CD4-positive, alpha-beta T cell treated with Interferon gamma for 1 hour (primary cell): ENCODE measurements at places on chromosomes 12 and 14.

- no peak for DNase-seq
Measured at GRCh38 chr12:117022465-117022864, 76.8 kb downstream of the TESC start.

DNA sequence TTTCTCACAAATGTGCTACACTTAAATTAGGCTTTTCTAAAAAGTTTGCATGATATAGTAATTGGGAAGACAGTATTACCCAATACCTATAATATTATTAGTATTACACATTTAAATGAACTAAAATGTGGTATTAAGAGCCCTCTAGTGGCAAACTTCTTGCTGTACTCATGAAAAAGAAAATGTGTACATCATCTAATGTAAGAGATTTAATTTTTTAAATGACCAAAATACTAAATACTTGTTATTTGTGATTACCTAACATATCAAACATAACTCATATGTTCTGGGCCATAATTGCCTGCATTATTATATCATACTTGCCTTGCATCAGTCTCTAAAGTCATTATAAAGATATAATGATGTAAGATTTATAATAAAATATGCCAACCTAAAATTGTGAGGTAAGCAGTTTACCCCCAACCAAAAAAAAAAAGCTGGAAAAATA, 64.2 kb downstream of the DNAI7 start:
- no peak for DNase-seq

GRCh38 chr14:59919570-59920377, at the start of gene LRRC9:
Gene LRRC9 (plus strand): TSS chr14:59920144.
- DNase-seq = peak; percentile 60

DNA sequence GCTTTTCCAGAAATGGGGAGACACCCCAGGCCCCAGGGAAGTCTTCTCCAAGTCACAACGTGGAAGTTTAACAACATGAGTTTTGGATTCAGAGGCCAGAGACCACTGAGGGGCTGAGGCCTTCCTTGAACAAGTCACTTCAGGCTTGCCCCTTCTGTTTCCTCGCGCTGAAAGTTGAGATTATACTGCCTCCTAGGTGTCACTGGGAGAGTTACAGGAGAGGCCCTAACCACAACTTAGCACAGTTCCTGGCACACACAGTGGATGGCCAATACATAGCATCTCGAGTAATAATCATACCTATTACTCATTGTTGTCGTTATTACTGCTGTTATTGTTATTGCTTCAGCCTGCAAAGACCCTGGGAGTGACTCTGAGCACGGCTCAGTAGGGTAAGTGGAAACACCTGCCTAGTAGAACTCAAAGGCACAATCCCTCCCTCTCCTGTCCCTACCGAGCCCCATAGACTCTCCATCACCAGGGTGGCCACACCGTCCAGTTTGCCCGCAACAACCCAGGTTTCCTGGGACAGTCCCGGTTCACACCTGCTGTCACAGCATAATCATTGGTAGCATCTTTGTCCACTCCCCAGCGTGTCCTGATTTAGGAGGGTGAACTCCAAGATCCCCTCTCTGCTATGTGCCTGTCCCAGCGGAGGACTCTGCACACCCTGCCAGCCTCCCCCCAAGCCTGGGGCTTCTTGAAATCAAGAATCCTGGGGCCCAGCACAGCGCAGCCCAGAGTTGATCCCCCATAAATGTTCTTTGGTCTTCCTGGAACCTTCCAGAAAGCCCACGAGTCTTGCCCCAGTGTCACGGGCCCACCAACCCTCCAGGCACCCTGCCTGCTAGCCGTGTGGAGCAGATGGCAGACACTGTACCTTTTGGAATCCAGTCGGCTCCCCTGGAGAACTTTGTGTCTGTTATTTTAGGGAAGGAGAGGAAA, 85.0 kb downstream of the SYNE3 start:
- no peak for DNase-seq

- DNase-seq = no peak
Measured at GRCh38 chr14:64828071-64828470, 51.6 kb downstream of the SPTB start.

GRCh38 chr14:76729258-76729657, 32.0 kb upstream of the VASH1 start:
- DNase-seq = no peak

DNA sequence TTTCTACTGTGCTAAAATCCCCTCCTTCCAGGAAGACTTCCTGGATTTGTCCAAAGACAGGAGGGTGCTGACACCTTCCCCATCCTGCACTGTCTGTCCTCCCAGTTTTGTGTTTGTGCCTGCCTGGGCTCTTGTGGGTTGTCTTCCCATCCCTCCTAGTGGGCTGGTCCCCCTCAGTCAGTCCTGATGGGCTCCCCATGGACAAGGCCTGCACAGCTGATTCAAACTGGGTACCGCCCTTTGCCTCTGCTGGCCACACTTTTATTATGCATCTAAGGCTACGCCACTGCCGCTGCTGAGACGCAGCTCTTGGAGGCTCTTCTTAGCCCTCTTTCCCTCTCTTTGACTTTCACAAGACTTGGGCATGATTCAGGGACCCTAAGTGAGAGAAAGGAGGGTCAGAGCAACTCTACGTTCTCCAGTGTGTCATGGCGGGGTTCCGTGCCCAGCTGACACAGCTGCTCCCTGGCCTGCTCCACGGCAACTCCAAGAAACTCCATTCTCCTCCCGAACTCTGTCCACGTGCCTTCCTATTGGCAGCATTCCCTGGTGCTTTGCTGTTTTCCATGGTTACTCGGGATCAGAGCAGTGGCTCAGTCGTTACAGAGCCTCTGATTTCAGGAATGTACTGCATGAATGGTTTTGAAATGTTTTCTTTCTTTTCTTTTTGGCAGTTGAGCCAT, 3.8 kb upstream of the KRT85 start:
- no peak for DNase-seq

- no peak for DNase-seq
Measured at GRCh38 chr12:94951071-94951934, 52.2 kb downstream of the NDUFA12 start.

- DNase-seq = no peak
Measured at GRCh38 chr12:8822298-8822697, at the start of gene A2ML1. Gene A2ML1 (plus strand): TSS chr12:8822621. CDS start chr12:8822652, 31 bp downstream.

- no peak for DNase-seq
Measured at GRCh38 chr12:19234171-19234704, 104.7 kb downstream of the PLEKHA5 start.

DNA sequence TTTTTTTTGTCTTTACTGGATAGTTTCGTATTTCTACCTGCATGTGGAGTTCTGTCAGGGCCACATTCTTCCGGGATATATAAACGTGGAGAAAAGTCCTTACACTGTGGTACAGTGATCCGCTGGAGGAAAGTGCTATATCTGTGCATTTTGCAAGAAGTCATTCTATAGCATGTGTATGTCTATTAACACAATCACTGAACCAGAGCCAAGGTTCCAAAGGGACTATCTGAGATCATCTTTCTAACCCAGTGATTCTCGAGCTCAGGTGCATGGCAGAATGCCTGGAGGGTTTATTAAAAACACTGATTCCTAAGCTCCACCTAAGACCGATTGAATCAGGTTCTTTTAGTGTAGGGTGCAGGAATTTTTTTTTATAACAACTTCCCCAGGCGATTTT, 354.0 kb downstream of the NRXN3 start:
- DNase-seq = no peak

- no peak for DNase-seq
Measured at GRCh38 chr12:126974779-126975178, 1292.2 kb upstream of the TMEM132C start.

GRCh38 chr14:65392296-65392695, 20.2 kb upstream of the FUT8 start:
- DNase-seq = no peak

GRCh38 chr12:128790653-128791373, 32.9 kb downstream of the SLC15A4 start:
- DNase-seq = no peak

DNA sequence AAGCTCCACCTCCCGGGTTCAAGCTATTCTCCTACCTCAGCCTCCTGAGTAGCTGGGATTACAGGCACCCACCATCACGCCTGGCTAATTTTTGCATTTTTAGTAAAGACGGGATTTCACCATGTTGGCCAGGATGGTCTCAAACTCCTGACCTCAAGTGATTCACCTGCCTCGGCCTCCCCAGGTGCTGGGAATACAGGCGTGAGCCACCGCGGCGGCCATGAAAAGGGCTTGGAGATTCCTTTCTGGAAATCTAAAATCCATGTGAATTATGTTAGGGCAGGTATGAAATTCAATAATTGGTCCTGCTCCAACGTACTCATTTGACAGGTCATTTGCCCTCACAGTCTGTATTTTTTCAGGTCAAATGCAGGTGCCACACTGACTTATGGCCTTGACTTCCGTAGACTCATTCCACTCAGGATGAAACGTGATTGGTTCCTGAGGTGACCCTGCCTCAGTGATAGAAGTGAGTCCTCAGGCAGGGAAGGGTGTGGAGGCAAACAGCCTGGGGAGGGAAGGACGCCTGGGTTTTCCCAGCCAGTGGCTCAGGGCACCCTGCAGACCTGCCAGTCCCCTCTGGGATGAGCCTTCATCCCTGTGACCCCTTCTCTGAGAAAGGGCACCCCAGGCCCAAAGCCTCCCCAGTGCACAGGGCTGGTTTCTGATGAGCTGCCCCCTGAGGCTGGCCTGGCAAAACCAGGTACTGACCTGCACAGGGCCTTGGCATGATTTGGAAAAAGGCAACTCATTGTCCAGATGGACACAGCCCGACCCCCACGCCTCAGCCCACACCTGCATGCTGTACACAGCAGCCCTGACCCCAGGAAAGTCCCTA, 48.7 kb downstream of the PSMA6 start:
- DNase-seq = no peak

- DNase-seq = no peak
Measured at GRCh38 chr12:43836475-43836989, 651 bp downstream of the TMEM117 start.

- peak; percentile 30 for DNase-seq
Measured at GRCh38 chr12:6229224-6230218, 29.3 kb downstream of the CD9 start.

GRCh38 chr12:20443255-20443654, 74.9 kb downstream of the PDE3A start:
- DNase-seq = no peak

- no peak for DNase-seq
Measured at GRCh38 chr12:132443091-132443490, 46.9 kb upstream of the FBRSL1 start.

DNA sequence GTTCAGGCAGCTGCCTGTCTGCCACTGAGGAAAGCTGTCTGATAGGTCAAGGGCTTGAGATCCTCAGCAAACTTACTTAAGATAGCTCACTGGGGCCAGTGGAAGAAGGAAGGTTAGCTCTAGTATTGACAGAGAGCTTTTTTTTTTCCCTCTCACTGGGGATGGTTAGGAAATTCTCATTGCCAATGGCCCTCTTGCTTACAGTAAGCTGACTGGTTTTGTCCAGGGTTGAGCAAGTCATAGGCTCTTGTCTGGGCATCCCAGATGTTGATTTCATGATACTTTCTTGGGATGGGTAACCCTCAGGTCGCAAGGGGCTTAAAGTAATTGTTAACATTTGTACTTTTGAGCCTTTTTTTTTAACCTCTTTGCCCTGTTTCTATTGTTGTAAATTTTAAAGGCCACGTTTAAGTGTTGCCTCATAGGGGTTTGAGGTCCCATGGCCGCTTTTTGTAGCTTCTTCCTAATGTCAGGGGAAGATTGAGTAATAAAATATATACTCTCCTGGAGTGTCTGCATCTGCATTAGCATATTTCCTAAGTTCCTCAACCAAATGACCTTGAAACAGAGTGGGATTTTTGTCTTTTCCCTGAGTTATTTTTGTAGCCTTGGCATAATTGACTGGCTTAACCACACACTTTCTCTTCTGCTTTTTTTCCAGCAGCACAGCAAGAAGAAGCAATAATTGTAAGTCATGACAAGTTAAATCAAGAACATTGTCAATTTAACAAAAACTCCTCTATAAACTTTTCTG, 716.0 kb downstream of the LRFN5 start:
- no peak for DNase-seq

- DNase-seq = no peak
Measured at GRCh38 chr14:96011607-96012006, 27.6 kb upstream of the C14orf132 start.
